ENCODE measurements at places on chromosomes 6 and 20.

GRCh38 chr6:34248198-34248726 lies 544 bp downstream of the SMIM29 start:
- DNase-seq: peak; percentile 76

DNA sequence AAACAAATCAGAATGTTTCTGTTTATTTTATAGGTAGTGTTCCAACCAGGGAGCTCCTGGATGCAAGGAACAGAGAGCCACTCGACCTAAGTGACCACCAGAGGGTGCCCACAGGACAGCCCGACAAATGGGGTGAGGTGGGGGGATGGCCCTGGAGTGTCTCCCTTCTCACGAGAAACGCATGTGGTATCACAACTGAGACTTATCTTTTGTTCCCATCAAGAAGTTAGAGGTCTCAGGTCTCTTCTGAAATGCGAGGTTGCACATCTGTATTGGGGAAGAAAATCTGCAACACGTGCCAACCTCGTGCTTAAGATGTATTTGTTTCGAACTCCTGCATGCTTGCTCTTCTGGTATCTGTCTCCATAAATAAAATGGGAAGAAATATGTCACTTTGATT lies 104.0 kb downstream of the ISM1 start:
- no peak for DNase-seq

DNA sequence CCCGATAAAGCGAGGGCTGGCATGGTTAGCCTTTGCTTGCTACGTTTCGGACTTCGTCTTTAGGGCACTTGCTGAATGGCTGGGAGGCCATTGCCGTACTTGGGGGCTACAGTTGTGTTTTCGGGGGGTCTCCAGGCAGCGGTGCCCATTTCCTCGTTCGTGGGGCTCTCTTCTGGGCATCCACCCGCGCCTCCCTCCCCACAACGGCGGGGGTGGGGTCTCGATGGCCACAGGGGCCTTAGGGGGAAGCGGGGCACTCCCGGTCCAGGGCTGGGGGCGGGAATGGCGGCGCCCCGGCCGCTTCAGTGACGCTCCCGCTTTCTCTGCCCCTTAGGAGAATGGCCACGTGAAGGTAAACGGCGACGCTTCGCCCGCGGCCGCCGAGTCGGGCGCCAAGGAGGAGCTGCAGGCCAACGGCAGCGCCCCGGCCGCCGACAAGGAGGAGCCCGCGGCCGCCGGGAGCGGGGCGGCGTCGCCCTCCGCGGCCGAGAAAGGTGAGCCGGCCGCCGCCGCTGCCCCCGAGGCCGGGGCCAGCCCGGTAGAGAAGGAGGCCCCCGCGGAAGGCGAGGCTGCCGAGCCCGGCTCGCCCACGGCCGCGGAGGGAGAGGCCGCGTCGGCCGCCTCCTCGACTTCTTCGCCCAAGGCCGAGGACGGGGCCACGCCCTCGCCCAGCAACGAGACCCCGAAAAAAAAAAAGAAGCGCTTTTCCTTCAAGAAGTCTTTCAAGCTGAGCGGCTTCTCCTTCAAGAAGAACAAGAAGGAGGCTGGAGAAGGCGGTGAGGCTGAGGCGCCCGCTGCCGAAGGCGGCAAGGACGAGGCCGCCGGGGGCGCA lies 2.4 kb downstream of the MARCKS start:
- no peak for DNase-seq

- no peak for DNase-seq
Observed at GRCh38 chr20:58869662-58870227, 17.2 kb downstream of the GNAS start.

- no peak for DNase-seq
Observed at GRCh38 chr6:136335736-136336363, 46.2 kb upstream of the BCLAF1 start.

DNA sequence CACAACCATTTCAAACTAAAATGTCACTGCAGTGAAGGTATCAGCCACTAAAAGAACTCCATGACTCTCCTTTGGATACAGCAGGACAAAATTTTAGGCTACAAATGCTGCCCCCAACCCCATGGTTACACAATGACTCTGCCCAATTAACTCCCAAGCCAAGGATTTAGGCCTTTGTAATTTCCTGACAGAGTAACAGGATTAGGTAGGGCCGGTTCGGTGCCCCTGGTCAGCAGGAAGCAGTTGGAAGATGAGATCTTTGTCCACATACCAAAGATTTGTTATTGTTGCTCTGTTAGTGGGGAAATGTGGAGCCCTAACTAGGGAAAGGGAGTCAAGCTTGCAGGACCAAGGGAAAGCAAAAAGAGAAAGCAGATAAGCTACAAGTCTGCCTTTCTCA lies 26.7 kb upstream of the RIPK1 start:
- DNase-seq: no peak

DNA sequence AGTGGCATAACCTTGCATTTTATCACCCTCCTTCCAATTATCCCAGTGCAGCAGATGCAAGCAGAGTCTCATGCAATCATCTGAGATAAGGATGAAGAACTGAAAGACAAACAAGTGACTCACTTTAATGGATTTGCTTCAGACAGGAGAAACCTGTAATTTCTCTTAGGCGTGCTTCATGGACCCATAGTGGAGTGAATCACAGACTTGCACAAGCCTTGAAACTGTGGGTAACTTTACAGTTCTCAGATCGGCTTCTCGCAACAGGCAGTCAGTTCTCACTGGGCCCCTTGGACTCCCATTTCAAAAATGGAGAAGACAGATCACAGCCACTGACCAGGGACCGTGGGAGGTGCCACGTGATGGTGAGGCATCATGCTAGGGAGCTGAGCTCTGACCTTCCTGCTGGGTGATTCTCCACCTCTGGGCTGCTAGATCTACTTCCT lies at the start of gene ADGRF4:
Gene ADGRF4, plus strand, starts transcription at position 239 of the 446 bp plus-strand sequence. CDS start 8,666 bp downstream, outside the sequence.
- no peak for DNase-seq

GRCh38 chr20:57810511-57811373 lies 100.9 kb upstream of the PMEPA1 start:
- DNase-seq: no peak

- no peak for DNase-seq
Observed at GRCh38 chr6:161890133-161890831, 616.4 kb upstream of the AGPAT4 start.

DNA sequence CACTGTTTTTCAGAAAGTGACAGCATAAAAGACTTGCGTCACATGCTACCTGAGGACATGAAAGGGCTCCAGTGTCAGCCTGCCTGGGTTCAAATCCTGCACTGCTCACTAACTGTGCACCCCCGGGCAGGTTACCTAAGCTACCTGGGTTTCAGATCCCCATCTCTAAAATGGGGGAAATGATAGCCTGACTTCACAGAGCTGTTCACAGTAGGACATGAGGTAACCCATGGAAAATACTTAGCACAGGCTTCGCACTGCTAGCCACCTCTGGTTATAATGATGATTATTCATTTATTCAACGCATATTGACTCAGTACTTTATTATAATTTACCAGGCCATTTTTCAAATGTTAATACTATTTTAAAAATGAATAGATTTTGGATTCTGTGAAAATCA lies 23.0 kb downstream of the TBC1D7 start:
- no peak for DNase-seq

- no peak for DNase-seq
Observed at GRCh38 chr6:127963495-127963894, 62.6 kb upstream of the THEMIS start.

DNA sequence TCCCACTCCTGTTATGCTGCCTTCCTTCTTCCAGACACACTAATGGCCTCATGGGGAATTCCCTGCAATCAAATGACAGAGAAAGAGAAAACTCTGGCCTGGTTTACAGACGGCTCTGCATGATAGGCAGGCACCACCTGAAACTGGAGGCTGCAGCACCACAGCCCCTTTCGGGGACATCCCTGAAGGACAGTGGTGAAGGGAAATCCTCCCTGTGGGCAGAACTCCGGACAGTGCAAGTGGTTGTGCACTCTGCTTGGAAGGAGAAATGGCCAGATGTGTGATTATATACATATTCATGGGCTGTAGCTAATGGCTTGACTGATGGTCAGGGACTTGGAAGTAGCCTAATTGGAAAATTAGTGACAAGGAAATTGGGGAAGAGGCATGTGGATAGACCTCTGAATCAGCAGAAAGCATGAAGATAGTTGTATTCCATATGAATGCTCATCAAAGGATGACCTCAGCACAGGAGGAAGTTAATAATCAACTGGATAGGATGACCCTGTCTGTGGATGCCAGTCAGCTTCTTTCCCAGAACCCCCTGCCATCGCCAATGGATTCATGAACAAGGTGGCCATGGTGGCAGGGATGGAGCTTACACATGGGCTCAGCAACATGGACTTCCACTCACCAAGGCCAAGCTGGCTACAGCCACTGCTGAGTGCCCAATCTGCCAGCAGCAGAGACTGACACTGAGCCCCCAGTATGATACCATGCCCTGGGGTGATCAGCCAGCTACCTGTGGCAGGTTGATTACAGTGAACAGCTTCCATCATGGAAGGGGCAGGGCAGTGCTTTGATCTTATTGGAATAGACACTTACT lies 44.5 kb upstream of the VSX1 start:
- no peak for DNase-seq

DNA sequence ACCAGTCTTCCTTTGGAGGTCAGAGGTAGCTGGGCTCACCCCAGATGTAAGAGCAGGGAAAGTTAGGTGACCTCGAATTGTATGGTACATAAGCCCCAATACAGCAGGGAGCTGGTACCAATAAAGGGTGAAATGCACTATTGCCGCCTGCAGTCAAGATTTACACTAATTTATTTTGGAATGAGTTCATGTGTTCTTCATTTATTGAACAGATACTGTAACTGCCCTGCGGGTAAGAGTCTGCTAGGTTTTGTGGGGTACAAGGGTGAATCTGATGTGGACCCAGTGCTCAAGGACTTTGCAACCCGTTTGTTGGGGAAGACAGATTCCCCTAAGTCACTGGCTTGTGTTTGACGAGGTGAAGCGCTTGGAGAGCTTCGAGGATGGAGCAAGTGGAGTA lies 2.5 kb upstream of the DNAJC5 start:
- no peak for DNase-seq

- DNase-seq: peak; percentile 69
Observed at GRCh38 chr20:33933469-33933909, 60.2 kb upstream of the RALY start.

DNA sequence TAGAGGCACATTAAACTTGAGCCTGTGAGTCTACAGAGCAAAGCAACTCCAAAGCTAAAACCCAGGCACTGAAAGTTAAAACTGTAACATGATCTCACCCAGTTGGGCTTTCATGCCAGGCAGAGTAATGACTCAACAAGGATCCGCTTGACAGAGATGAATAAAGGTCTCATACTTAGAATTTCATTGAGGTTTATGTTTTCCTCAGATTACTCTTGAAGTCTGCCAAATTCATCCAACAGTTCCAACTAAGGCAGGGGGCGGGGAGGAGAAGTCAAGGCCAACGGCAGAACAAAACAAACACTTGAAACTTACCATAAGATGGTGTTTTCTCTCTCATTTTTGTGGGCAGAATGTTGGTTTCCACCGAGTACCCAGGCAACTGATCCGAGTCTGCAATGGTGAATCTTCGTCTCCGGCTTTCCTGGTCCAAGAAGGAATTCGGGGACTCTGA lies 54.0 kb upstream of the IPCEF1 start:
- no peak for DNase-seq

GRCh38 chr6:129766959-129767728 lies 57.2 kb upstream of the ARHGAP18 start:
- DNase-seq: peak; percentile 78

DNA sequence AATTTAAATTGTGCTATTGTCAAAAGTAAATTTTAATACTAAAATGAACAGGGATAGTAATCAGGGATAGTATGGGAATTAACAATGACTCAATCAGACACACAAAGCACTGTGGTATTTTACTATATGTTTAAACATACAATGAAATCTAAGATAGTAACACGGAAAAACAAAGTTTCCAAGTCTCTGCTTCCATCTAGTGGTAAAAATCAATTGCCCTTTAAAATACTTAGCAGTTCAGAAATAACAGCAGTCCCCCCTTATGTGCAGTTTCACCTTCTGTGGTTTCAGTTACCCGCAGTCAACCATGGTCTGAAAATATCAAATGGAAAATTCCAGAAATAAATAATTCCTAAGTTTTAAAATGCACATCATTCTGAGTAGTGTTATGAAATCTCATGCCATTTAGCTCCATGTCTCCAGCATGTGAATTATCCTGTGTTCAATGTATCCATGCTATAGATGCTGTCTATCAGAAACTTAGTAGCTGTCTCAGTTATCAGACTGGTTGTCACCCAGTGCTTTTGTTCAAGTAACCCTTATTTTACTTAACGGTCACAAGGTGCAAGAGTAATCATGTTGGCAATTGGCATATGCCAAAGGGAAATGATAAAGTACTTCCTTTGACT lies 58.5 kb downstream of the AHI1 start:
- no peak for DNase-seq

GRCh38 chr6:143759666-143760065 lies 81.9 kb downstream of the PHACTR2 start:
- DNase-seq: no peak

DNA sequence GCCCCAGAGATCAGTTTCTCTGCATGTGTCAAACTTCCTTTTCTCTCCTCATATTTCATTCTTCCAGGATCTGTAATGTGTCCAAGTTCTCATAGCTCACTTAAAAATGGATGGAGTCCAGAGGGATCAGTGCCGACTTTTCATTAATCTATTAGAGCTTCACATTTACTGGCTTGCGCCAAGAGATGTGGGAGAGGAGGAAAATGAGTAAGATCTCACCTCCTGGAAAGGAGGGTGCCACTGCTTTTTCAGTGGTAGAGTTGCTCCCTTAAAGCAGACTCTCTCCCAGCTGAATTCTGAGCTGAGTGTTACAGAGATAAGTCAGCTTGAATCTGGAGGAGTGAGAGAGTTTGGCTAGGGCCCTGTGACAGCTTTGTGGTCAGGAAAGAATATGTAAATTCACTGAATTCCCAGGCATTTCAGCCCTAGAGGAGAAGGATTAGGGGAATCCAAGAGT lies 175.9 kb downstream of the SOX4 start:
- DNase-seq: no peak

GRCh38 chr6:11755725-11756124 lies 22.9 kb downstream of the ADTRP start:
- DNase-seq: no peak

GRCh38 chr20:30281584-30282197 lies 975.8 kb upstream of the DEFB115 start:
- DNase-seq: no peak

GRCh38 chr20:60512443-60512842 lies 554.2 kb downstream of the CDH26 start:
- no peak for DNase-seq

GRCh38 chr6:20237677-20238460 lies 25.6 kb upstream of the MBOAT1 start:
- no peak for DNase-seq

DNA sequence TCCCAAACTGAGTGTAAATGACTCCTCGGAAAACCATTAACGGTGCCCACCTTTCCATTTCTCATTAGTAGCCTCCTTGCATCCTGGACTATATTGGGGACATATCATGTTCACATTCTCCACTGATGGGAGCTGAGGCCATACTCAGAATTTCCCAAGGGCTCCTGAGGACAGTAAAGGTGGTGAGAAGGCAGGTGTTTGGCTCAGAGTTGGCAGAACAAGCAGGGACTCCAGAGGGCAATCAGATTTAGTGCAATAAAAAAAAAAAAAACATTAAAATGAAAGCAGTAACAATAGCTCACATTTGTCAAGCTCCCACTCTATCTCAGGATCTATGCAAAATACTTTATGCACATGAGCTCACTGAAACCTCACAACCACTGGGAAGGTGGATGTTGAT lies 401.4 kb downstream of the MAFB start:
- no peak for DNase-seq

GRCh38 chr20:9492067-9492466 lies 22.3 kb upstream of the LAMP5 start:
- no peak for DNase-seq
